ENCODE measurements at places on chromosomes 1 and 21. TPM values are rescaled to one million over a fixed set of nuclear protein-coding genes. Genes with fewer than 3 reads are reported as not detected.

GRCh38 chr21:28745131-28746016 is 247.3 kb downstream of the LTN1 start:
- H3K4me1 ChIP-seq: peaks cover 11% of the 10 kb centered on the region
- H3K27ac ChIP-seq: peak overlapping the region; percentile 58
- peak; percentile 79 for DNase-seq

- H3K4me3 ChIP-seq: no peak overlapping the region
- no peaks in the 10 kb centered on the region for H3K4me1 ChIP-seq
- no peaks in the 10 kb centered on the region for H3K27me3 ChIP-seq
- H3K36me3 ChIP-seq: no peaks in the 10 kb centered on the region
- no peak for DNase-seq
Observed at GRCh38 chr21:34960687-34961086, 88.4 kb downstream of the RUNX1 start.

DNA sequence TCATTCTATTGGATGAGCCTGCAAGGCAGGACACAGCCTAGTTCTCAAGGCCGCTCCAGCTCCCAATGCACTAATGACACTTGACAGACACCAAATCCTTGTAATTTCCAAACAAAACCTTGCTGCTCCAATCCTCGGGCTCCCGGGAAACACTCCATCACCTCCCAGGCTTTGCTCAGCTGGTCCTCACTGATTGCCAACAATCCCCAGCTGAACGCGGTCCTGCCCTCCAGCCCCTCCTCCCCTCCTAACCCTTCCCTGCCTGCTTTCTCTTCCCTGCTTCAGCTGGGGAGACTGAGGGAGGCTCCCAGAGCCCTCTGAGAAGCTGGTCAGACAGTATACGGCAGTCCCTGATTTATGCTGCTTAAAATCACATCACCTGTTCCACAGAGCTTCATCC is 114.4 kb upstream of the TNR start:
- H3K4me3 ChIP-seq: no peak overlapping the region
- H3K27ac ChIP-seq: no peak overlapping the region
- H3K27me3 ChIP-seq: no peaks in the 10 kb centered on the region

Gene POU2F1
- total RNA-seq: 5.0 TPM

- no peak overlapping the region for H3K27ac ChIP-seq
- no peaks in the 10 kb centered on the region for H3K36me3 ChIP-seq
- no peak overlapping the region for H3K4me3 ChIP-seq
- H3K4me1 ChIP-seq: no peaks in the 10 kb centered on the region
- DNase-seq: no peak
- no peaks in the 10 kb centered on the region for H3K27me3 ChIP-seq
Observed at GRCh38 chr1:89953929-89954328, 41.0 kb upstream of the ZNF326 start.

Measured in right lobe of liver (tissue), 6 donors.